Fibroblast of skin of right quadriceps (primary cell): ENCODE measurements at places on chromosomes 12 and 14.

- DNase-seq = no peak
These were observed 83.5 kb upstream of the ATXN7L3B start for GRCh38 chr12:74454109-74454508.

DNA sequence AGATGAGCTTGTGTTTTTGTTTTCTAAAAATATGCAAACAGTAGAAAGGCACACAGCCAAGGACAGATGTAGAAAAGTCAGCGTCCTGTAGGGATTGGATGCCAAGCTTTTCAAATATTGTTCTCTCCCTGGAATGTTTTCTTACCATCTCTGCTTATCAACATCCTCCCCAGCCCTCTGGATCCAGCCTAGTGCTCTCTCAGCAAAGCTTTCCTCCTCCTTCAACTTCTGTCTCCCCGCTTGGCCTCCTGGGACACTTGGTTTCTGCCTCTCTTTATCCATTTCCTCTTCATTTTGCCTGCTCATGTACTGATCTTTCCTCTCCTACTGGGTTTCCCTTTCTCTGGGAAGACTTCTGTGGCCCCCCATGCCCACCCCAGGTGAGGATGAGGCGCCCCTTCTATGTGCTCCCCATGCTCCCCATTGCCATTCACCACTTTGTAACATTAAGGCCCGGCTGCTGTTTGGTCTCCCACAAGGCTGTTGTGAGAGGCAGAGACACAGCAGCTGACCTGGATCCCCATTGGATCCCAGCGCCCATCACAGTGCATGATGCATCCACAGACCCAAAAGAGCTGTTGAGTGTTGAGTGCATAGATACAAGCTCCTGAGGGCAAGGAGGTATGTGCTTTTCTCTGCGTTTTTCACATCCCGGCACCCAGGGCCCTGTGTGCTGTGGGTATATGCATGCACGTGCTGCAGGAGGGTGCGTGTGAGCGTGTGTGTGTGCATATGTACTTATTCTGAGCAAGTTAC, 38.2 kb downstream of the EVL start:
- DNase-seq = no peak

- no peak for DNase-seq
These were observed 50.1 kb downstream of the LRCOL1 start for GRCh38 chr12:132560364-132560613.

DNA sequence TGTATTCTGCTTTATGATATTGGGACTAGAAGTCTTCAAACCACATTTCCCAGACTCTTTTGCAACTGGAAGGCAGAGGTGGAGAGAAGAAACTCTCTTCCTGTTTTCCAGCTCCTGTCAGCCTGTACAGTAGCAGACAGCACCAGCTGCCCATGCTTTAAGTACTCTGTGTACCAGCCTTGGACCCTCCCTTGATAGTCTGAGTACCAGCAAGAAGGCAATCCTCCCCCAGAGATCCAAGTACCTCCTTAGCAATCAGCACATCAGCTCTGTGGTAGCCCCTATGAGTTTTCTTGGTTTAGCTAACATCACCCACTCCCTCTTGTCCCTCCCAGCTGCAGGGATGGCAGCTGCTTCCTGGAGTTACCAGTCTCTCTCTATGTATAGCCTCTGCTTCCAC, 56.3 kb downstream of the STXBP6 start:
- no peak for DNase-seq

DNA sequence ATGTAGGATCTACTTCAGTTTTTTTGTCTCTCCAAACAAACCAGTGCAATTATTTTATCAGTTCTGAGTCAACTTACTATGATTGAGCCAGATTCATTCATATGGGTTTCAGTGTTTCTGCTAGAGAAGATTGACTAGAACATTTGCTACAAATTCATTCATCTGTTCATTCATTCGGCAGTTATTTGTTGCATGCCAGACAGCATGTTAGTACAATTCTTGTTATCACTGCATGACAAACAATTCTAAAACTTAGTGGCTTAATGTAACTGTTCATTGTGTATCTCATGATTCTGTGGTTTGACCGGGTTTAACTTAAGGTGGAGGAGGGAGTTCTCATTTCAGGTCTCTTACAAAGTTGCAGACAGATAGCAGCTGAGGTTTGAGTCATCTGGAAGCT, 52.3 kb downstream of the POLR3B start:
- no peak for DNase-seq

DNA sequence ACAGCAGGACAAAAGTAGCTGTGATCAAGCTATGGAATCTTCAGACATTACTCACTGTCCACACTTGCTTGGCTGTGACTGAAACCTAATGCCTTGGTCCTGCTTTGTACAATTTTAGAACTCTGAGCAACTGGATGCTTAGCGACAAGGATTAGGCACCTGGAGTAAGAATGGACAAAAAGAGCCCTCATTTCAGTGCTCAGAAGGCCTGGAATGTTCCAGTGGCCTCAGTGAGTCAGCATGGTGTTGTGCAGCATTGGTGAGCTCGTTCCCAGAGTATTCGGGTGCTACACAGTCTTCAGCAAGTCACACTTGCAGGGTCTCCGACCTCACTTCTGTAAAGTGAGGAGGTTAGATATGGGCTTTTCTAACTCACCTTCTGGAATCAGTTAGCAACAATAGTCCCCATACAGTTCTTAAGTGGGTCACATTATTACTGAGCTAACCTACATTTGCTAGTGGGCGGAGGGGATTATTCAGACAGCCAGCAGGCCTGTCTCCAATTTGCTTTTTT, 108.0 kb upstream of the MDM1 start:
- peak; percentile 82 for DNase-seq

DNA sequence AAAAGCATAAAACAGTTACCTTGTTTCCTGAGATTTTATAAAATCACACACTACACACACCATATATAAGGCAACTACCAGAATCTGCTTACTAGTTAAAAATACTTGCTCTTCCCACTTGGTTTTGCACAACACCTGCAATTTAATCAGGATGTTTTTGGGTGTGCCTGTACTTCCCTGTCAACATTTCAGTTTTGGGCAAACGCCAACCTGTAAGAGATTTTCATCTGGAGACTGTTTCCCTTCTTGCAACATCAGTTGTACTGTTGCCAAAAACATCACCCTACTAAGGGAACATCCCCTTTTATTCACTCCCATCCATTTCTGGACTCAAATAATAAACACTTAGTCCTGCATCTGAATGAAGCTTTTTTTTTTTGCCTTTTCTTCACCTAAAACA, 172.3 kb downstream of the DUSP6 start:
- DNase-seq = peak; percentile 83

DNA sequence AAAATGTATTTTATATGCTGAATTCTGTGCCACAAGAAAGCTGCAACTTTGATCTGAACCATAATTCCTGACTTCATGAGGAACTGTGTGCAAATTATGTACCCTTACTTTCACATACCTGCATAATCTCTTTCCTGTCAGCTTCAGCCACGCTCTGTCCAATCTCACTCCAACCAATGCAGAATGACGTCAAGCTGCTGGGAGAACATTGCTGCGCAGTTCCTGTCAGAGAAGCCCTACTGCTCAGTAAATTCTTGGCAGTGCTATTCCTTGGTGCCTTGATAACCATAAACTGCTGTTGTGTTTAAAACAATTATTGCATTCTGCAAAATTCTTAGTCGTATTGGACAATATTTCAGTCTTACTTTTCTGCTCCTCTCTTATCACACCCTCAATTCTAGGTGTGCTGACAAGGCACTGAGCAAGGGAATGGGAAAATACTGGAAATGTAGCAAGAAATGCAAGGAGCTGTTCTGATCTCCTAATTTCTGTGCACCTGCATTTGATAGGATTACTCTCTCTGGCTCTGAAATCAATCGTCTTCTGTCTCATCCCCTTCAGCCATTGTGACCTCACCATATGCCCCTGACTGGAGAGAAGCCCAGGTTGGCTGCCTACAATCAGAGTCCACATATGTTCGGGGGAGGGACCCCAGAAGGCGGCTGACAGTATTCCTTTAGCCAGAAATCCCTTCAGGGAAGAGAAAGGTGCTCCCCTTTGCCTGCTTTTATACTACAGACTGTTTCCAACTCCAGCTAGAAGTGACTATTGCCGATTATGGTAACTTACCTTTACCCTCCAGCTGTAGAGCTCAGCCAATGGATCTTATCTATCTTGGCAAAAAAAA, 274.9 kb upstream of the NOVA1 start:
- no peak for DNase-seq

- DNase-seq = peak; percentile 49
These were observed 255.8 kb downstream of the TMTC2 start for GRCh38 chr12:82942521-82942920.

DNA sequence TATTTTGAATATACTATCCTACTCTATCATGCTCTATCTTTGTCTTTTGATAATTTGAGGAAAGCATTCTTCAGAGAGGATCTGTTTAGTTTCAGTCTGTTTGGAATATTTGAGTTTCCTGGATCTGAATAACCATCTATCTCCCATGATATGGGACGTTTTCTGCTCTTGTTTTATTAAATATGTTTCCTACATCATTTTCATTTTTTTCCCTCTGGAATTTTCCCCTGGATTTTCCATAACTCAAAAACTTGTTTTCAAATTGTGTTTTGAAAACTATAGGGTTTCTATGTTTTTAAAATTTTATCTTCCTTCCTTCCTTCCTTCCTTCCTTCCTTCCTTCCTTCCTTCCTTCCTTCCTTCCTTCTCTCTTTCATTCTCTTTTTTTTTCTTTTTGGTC, 974.2 kb downstream of the TMEM121 start:
- DNase-seq = no peak

DNA sequence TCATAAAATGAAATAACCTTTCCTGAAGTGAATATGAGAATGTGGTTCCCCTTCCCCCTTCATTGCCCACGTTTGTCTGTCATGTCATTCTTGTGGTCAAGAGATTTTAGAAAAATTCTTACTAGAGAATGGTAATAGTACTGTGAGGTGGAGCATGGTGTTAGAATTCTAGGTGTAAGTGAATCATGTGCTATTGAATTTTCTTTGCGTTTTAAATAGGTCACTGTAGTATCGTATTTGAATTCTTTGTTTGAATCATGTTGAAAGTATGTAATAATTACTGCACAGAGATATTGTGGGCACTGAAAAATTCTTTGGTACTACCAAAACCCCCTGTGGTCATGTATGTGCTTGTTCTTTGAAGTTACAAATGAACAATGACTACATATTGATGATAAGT, 49.9 kb downstream of the FUT8 start:
- peak; percentile 88 for DNase-seq

DNA sequence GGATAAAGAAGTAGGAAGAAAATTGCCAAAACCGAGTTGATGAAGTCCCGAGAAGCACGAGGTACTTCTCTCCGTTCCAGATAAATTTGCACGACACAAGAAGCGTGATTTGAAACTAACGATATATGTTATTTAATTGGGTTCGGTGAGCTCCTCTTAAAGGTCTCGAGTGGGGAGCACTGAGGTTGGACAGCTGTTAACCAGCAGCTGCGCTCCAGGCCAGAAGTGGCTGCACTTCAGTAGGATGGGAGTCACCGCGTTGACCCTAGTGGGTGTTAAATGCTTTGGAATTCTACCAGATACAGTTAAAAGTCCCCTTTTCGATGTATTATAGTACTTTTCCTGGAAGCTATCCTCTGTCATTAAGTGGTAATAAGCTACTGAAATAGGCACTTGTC, 953 bp upstream of the DCAF5 start:
- DNase-seq = peak; percentile 6

DNA sequence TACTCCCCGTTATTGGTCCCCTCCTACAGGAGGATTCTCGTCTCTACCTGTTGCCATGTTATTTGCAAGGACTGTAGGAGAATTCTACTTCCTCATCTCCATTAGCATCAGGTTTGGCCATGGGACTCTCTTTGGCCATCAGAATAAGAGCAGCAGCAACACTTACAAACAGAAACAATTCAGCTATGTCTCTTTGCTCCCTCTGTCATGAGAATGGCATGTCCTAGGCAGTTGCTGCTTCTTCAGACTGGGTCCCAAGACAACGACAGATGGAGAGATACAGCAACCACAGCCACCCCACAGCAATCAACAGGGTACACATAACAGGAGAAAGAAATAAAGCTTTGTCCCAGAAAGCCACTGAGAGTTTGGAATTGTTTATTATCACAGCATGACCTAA, 19.7 kb downstream of the SLC41A2 start:
- DNase-seq = peak; percentile 4

DNA sequence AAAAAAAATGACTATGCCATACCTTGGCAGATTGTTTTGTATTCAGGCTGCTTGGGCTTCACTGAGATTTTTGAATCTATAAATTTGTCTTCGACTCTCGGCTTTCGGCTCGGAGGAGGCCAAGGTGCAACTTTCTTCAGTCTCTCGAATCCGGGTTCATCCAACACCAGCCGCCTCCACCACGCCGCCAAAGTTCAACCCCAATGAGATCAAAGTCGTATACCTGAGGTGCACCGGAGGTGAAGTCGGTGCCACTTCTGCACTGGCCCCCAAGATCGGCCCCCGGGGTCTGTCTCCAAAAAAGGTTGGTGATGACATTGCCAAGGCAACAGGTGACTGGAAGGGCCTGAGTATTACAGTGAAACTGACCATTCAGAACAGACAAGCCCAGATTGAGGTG, 12.4 kb upstream of the SPPL3 start:
- no peak for DNase-seq

GRCh38 chr12:104697186-104697585, 240.4 kb downstream of the CHST11 start:
- DNase-seq = no peak

DNA sequence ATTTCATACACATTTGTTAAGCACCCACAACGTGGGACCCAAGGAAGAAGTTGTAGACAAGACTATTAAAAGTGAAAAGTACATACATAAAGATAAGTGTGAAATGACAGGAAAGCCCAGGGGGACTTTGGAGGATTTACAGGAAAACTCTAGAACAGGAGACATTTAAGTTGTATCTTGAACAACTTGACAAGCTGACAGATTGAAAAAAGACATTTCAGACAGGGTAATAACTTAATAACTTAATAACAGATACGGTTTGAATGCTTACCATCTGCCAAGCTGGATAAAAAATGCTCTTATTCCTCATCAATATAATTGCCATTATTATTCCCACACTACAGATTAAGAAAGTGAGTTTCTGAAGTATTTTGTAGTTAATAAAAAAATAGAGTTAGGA, 229.7 kb upstream of the SYT10 start:
- DNase-seq = no peak

- peak; percentile 15 for DNase-seq
These were observed 240.5 kb upstream of the DAAM1 start for GRCh38 chr14:58947814-58948445.

GRCh38 chr12:81992461-81992860, 233.3 kb upstream of the PPFIA2 start:
- DNase-seq = no peak

DNA sequence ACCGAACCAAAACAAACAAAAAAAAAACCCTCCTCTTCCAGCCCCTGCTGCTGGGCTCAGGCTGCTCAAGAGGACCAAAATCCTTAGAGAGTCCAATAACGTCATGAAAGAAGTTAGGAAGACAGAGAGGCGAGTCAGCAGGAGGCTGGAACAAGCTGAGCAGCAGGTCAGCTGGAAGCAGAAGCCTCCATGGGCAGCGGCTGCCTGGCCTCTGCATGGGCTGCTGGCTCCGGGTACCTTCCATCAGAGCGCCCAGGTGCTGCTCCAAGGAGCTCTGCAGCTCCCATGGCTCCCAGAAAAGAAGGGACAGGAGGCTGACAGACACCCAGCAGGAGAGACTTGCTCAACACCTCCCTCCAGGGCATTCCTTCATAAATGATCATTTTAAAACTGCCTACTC, 3.2 kb upstream of the KRT2 start:
- no peak for DNase-seq
